Mesothelial cell of epicardium (in vitro differentiated cells): ENCODE measurements at places on chromosomes 3 and 15. TPM values are rescaled to one million over a fixed set of nuclear protein-coding genes. Genes with fewer than 3 reads are reported as not detected.

Gene LIPC
- not detected in 3 replicates for total RNA-seq

- H3K27ac ChIP-seq, result no peak overlapping the region
- H3K4me3 ChIP-seq, result no peak overlapping the region
- no peaks in the 10 kb centered on the region for H3K27me3 ChIP-seq
- peaks cover 19% of the 10 kb centered on the region for H3K4me1 ChIP-seq
- H3K36me3 ChIP-seq, result peaks cover 81% of the 10 kb centered on the region
These were observed 6.1 kb downstream of the ZKSCAN7 start for GRCh38 chr3:44561076-44561475.

DNA sequence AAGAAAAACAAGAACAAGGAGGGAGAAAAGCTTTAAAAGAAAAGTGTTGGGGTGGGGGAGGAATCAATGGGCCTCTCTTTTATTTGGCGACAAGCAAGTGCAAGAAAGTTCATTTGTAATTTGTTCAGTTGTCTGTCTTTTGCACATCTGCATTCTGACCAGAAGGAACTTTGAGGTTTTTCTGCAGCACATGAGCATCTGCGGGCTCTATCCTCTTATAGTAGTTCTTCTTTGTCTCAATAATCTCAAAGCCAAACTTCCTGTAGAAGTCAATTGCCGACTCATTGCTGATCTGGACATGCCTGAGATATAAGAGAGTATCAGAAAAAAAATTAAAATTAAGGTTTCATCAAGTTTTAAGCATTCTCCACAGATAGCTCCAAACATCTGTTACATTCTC is 24.4 kb downstream of the NAA50 start:
- DNase-seq, result no peak
- peaks cover 29% of the 10 kb centered on the region for H3K36me3 ChIP-seq
- no peaks in the 10 kb centered on the region for H3K27me3 ChIP-seq
- H3K4me3 ChIP-seq, result no peak overlapping the region
- H3K4me1 ChIP-seq, result peaks cover 26% of the 10 kb centered on the region

Gene IL17RD
- total RNA-seq, result 27.5 to 30.3 TPM (median 27.9 TPM) in 3 replicates

GRCh38 chr3:159941038-159942000 is 47.3 kb upstream of the IL12A start:
- no peak overlapping the region for H3K4me3 ChIP-seq
- no peak for DNase-seq
- H3K36me3 ChIP-seq, result no peaks in the 10 kb centered on the region
- no peak overlapping the region for H3K27ac ChIP-seq
- no peaks in the 10 kb centered on the region for H3K4me1 ChIP-seq

- H3K4me3 ChIP-seq, result no peak overlapping the region
- H3K36me3 ChIP-seq, result peaks cover 18% of the 10 kb centered on the region
- peak overlapping the region; percentile 31 for H3K27ac ChIP-seq
- H3K27me3 ChIP-seq, result no peaks in the 10 kb centered on the region
- no peak for DNase-seq
These were observed 44.6 kb downstream of the SH3BP5 start for GRCh38 chr3:15287565-15288330.

DNA sequence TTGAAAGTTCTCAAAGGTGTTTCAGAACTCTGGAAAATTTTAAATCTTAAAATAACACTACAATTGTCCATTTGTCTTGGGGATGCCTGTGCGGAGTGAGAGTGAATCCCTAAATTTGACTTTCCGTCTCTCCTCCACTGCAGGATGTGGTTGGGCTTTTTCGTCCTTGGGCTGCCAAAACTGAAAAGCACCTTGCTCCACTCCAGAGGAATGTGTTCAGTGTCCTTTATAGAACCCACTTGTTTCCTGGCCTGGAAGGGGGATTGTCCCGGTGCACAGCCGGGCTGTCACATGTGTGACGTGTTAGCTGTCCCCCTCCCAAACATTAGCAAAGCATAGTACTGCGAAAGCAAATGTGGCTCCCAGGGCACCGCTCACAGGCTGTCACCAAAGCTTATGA is 69.6 kb upstream of the ATP10A start:
- H3K4me3 ChIP-seq, result no peak overlapping the region
- peaks cover 3% of the 10 kb centered on the region for H3K27me3 ChIP-seq
- no peak for DNase-seq
- peaks cover 6% of the 10 kb centered on the region for H3K4me1 ChIP-seq

Gene SOX14
- total RNA-seq, result 0.18 to 0.44 TPM (median 0.18 TPM) in 3 replicates

Gene SCAANT1
- not detected in 3 replicates for total RNA-seq

Gene HHLA2
- total RNA-seq, result not detected in 3 replicates

Gene CRABP1
- 144 to 156 TPM (median 155 TPM) in 3 replicates for total RNA-seq

DNA sequence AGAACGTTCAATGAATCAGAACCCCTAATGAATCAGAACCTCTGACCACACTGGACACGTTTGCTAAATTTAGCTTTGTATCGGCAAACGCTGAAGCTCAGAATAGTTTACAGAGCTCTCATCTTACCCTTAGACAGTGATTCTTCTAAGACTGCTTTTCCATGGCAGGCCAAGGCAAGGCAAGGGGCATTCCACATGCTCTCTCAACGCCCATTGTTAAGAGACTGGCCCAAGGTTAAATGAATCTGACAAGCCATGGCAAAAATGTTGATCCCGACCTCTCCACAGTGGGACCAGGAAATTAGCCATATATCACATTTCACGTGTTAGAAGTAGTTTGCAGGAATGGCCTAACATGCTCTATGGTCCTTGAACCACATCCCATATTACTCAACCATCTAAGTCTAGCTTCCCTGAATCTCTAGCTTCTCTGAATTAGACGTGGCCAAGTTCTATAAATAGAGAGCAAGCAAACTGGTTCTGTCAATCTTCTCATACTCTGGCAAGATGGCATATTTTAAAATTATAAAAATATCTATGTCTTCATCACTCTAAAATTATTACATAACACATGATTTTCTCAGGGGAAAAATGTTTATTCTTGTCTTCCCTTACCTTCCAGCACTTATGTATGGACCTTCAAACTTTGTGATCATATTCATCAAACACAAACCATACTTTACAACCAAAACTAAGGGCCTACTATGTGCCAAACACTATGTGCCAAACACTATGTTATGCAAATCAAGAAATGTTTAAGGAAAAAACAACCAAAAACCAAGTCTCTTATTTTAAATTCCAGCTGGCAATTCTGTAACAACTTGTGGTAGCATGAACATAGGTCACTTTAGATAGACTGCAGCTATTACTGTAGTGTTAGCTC is 54.3 kb downstream of the AAGAB start:
- H3K36me3 ChIP-seq, result peaks cover 21% of the 10 kb centered on the region
- no peak overlapping the region for H3K4me3 ChIP-seq
- no peak for DNase-seq

GRCh38 chr3:181354140-181354539 is 357.6 kb upstream of the SOX2 start:
- no peak for DNase-seq
- peaks cover 10% of the 10 kb centered on the region for H3K27me3 ChIP-seq
- H3K36me3 ChIP-seq, result no peaks in the 10 kb centered on the region
- H3K27ac ChIP-seq, result no peak overlapping the region
- H3K4me3 ChIP-seq, result no peak overlapping the region

- H3K4me1 ChIP-seq, result peaks cover 28% of the 10 kb centered on the region
- no peaks in the 10 kb centered on the region for H3K36me3 ChIP-seq
- H3K27ac ChIP-seq, result no peak overlapping the region
- H3K4me3 ChIP-seq, result no peak overlapping the region
- peaks cover 27% of the 10 kb centered on the region for H3K27me3 ChIP-seq
- no peak for DNase-seq
These were observed 253.3 kb downstream of the CLSTN2 start for GRCh38 chr3:140188285-140188684.

Gene ITGA11
- total RNA-seq, result 2.3 to 3.5 TPM (median 2.7 TPM) in 3 replicates

Gene SLC6A1
- not detected in 3 replicates for total RNA-seq

DNA sequence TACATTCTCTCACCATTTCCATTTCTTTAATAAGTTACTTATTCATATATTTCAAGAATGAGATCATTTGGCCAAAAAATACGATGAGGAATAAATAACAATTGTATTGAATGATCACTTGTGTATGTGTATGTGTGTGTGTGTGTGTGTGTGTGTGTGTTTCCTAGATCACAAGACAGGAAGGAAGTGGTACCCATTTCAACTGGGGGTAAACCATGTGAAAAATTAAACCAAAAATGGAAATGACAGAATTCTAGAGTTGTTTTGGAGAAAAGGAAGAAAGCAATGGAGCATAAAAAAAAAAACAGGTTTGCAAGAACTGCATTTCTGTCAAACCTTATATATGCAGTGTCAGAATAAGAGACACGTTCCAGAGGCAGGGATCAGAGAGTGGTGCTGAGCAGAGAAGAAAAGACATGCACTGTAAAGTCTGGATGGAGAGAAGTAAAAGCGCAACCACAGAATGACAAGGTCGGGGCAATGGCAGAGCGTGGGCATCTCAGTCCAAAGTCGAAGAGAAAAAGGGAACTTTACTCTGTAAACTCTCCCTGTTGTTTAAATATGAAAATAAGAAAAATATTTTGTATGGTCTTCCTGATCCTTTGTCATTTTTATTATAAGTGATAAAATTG is 75.5 kb downstream of the PEX5L start:
- no peak for DNase-seq
- H3K27ac ChIP-seq, result no peak overlapping the region
- no peaks in the 10 kb centered on the region for H3K36me3 ChIP-seq
- H3K4me3 ChIP-seq, result no peak overlapping the region
- peaks cover 19% of the 10 kb centered on the region for H3K27me3 ChIP-seq

- no peaks in the 10 kb centered on the region for H3K4me1 ChIP-seq
- peaks cover 18% of the 10 kb centered on the region for H3K36me3 ChIP-seq
- DNase-seq, result no peak
- no peaks in the 10 kb centered on the region for H3K27me3 ChIP-seq
These were observed 29.9 kb downstream of the IGSF10 start for GRCh38 chr3:151430821-151431484.

DNA sequence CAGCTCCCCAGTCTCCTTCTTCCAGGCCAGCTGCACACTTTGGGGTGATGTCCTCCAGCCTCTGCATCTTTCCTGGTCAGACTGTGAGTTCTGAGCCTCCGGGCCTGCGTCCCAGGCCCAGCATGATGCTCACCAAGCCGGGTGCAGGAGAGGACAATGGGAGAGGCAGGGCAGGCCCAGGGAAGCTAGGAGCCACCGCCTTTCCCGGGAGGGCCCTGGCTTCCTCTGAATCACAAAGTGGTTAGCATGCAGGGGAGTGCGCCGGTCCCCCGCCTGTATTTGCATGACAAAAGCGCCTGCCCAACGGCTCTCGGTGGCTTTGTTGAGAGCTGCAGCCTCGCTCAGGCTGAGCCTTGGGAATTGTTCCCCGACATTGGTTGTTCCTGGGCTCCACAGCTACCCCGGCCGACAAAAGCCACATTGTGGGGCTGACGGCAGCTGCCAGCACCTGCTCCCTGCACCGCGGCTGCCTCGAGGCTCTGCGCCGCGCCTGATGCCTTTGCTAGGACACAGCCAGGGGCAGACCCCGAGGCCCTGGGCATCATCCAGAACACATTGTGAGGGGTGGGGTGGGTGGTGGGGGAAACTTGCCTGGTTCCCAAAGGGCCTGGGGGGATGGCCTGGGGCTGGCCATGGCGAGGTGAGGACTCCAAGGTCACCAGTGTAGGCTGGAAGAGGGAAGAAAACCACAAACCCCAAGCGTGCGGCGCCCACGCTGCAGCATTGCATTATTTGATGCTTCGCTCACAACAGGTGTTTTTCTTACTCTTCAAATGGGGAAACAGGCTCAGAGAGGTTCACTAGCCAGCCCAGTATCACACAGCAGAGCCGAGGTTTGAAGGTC is 20.0 kb upstream of the KLF13 start:
- H3K36me3 ChIP-seq, result no peaks in the 10 kb centered on the region
- peaks cover 5% of the 10 kb centered on the region for H3K4me1 ChIP-seq
- no peak overlapping the region for H3K27ac ChIP-seq
- DNase-seq, result no peak
- peaks cover 60% of the 10 kb centered on the region for H3K27me3 ChIP-seq

DNA sequence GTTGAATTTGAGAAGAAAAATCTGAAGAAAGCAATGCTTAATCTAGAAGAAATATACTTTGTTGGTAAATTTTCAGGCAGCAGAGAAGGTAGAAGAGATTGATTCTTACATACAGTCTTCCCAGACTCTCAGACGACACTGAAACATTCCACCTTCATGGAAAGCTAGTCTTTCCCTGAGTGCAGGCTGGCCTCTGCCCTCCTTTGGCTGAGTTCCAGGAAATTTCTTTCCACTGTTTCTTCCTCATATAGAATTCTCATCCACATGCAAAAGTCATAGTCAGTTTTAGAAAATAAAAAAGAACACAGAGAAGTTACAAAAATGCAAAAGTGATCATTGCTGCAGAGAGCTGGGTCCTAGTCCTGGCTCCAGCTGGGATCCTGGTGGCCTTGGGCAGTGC is 142.5 kb upstream of the PRR23C start:
- H3K4me1 ChIP-seq, result peaks cover 30% of the 10 kb centered on the region
- no peaks in the 10 kb centered on the region for H3K36me3 ChIP-seq
